Natural killer cell (primary cell): ENCODE measurements at places on chromosomes 3 and 15.

DNA sequence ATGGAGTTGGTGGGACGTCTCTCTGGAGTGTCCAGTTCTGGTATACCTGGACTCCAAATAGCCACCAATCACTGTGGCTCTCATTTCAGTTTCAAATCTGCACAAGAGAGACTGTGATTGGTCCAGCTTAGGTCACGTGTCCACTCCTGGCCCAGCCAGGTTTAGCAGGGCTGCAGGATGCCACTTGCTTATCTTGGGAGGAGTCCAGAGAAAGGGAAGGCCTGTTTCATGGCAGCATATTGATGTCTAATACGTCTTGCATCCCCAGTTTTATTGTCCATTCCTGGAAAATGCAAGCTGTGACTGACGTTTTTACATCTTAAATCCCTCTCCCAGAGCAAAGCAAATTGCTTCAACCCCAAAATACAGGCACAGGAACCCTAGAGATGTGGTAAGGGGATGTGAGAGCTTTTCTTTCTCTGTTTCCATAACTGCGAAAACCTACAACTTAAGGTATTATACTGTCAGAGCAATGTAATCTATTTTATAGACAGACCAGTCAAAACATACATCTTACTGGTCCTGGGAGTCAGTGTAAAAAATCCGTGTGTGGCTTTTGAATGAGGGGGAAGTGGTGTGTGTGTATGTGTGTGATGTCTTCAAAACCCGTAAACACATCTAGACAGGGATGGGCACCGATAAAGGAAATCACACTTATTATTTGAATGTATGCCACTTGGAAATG lies 274.4 kb downstream of the TLE3 start:
- no peak for DNase-seq

DNA sequence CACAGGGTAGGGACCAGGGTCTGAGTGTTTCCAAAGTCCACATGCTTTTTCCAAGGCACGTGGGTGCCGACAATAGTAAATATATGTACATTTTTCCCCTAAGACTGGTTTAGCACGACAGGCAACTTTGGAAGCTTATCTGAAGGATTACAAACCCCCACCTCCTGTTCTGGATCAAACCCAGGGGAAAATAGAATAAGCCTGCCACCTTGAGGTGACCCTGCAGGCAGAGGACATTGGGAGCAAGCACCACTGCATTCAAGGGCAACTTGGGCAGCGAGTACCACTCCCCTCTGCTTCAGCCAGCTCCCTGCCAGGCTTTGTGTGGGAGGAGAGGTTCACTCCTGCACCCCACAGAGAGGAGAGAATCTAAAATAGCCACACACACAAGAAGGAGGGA lies 44.8 kb downstream of the KBTBD12 start:
- DNase-seq: no peak

DNA sequence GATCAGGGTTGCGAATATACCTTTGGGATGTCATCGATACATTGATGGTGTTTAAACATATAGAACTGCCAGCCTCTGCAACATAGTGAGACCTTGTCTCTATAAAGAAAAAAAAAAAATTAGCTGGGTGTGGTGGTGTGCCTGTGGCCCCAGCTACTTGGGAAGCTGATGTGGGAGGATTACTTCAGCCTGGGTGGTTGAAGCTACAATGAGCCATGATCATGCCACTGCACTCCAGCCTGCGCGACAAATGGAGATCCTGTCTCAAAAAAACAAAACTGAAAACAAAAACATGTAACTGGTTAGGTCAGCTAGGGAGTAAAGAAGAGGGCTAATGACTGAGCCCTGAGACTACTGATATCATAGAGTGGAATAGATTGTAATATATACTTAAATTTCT lies 30.7 kb upstream of the MGA start:
- DNase-seq: no peak

DNA sequence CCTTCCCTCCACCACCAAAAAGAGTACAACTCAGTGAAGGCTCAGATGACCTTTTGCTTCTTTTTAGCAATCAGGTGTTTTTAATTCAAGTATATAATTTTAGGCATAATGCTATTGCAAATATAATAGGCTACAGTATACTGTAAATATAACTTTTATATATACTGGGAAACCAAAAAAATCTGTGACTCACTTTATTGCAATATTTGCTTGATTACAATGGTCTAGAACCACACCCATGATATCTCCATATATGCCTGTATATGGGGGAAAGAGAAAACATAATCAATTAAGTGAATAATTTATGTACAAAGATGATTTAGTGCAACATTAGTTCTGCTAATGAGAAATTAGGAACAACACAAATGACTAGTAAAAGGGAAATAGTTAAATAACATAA lies 134.3 kb downstream of the TLE3 start:
- no peak for DNase-seq

- DNase-seq: peak; percentile 76
Observed at GRCh38 chr15:34241376-34242330, 16.8 kb downstream of the EMC4 start.

DNA sequence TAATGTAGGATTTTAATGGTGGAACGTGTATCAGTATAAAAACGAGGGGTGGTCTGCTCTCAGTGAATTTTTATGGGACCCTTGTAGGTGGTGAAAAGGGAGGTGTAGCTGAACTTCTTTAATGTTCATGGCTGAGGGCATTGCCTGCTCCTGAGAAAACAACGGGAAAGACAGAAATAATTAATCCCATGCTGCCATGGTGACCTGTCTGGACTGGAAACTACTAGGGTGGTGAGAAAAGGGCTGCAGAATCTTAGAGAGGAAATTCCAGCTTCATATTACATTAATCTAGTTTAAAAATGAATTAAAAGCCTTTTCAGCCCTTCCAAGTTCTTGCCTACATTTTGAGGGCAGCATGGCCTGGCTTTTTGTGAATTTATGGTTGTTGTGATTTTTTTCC lies 47.6 kb downstream of the ZBTB38 start:
- DNase-seq: no peak

DNA sequence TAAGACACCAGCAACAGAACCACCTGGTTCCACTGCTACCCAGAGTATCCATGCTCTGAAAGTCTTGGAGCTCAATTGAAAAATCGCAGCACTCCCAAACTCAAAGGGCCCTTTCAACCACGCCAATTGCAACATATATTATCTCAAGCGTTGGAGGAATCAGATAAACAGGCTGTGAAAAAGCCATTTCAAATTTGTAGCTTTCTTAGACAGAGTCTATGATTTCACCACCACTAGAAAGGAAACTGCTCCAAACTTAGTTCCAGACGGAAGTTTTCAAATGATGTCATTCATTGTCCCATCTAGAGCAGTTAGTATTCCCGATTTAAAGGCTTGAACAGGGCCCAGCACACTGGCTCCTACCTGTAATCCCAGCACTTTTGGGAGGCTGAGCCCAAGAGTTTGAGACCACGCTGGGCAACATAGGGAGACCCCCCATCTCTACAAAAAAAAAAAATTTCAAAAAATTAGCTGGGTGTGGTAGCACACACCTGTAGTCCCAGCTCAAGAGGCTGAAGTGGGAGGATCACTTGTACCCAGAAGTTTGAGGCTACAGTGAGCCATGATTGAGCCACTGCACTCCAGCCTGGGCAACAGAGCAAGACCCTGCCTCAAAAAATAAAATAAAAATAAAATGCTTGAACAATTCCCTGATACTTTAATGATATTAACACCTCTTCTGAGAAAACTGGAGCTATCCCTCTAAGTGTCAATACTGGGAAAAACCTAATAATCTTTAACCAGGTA lies 16.8 kb downstream of the TNIK start:
- DNase-seq: no peak

- no peak for DNase-seq
Observed at GRCh38 chr15:63060699-63061098, 18.2 kb downstream of the TPM1 start.

DNA sequence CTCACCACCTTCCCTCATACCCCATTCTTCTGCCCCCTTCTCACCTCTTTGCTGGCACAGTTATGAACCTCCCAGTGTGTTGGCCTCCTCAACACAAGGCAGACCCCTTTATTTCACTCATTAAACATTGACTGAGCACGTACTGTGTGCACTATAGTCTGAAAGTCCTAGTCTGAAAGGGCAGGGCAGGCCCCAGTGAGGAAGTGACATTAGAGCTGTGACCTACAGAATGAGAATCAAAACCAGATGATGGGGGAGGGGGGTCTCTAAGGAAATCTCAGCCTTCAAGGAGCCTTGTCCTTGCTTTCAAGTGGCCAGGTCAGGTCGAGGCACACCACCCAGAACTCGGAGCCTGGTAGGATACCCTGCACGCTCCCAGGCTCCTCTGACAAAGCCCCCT lies 3.5 kb downstream of the SLC28A1 start:
- no peak for DNase-seq

DNA sequence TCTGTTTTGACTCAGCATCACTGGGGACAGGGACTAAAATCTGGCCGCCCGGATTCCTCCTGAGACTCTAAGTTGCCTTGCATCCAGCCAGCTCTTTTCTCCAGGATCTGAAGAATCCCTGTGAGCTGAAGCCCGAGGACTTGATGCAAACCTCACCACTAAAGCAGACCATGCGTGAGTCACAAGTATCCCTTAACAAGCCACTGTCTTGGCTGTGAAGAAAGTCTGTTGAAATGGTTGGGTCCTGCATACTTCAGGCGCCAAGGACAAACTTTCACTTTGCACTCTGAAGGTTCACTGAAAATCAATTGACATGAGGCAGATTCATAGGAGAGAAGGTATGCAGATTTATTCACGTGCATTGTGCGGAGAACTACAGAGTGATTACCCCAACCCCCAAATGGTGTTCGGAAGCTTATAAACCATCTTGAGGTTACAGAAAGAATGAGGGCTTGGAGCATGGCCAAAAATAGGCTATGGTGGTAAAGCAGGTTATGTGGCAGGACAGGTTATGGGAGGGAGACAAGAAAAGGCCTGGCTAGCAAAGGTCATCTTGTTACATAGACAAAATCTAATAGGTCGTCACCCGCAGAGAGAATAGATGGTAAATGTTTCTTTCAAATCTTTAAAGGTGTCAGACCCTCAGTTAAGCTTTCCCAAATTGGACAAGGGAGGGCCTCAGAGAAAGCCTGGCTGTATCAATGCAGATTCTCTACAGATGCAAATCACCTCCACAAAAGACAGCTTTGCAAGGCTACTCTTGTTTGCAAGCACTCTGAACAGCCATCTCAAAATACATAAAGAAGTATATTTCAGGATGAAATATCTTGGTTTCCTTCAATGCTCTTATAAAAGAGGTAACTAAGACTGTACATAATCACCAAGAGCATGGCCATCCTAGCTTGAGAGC lies 126.3 kb upstream of the PLAAT1 start:
- no peak for DNase-seq

DNA sequence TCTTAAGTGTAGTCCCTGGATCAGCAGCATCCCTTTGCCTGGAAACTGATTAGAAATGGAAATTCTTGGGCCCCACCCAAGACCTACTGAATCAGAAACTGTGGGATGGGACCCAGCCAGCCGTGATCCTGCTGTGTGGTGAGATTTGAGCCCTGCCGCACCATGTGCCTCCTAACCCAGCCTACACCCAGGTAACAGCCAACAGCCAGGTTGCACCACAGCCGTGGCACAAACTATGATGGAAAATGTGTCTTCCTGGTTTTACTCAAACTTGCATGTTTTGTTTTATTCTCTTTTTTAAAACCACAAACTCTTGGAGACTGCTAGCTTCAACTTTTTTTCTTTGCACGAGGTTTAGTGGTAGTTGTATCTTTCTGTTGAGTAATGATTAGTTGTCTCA lies 2.6 kb downstream of the LIMD1 start:
- DNase-seq: no peak

GRCh38 chr3:72217570-72217969 lies 432.6 kb upstream of the PROK2 start:
- DNase-seq: no peak

- DNase-seq: no peak
Observed at GRCh38 chr3:5787861-5788488, 600.5 kb downstream of the EDEM1 start.

DNA sequence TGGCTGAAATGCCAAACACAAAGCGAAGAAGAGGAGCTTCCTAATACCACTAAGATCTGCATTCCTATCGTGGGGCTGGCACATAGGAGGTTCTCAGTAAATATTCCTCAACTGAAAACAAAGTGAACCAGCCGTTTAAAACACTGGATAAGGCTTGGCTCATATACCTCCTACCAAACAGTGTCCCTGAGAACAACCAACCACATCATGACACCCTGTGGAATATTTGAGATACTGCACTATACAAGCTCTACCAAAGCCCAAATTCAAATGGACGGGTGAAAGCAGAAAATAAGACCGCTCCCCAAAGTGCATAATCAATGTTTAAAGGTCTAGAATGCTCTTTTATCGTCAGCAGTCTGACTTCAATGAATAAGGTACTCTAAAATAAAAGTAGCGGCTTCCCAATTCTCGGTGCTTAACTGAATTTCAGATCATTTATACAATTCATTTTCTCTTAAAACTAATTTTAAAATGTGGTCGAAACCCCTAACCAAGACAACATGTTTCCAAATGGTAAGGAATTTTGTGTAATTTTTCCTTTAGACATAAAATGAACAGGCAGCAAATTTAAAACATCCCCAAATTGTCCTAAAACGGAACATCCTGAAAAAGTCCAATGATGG lies 425.8 kb downstream of the ERC2 start:
- no peak for DNase-seq

DNA sequence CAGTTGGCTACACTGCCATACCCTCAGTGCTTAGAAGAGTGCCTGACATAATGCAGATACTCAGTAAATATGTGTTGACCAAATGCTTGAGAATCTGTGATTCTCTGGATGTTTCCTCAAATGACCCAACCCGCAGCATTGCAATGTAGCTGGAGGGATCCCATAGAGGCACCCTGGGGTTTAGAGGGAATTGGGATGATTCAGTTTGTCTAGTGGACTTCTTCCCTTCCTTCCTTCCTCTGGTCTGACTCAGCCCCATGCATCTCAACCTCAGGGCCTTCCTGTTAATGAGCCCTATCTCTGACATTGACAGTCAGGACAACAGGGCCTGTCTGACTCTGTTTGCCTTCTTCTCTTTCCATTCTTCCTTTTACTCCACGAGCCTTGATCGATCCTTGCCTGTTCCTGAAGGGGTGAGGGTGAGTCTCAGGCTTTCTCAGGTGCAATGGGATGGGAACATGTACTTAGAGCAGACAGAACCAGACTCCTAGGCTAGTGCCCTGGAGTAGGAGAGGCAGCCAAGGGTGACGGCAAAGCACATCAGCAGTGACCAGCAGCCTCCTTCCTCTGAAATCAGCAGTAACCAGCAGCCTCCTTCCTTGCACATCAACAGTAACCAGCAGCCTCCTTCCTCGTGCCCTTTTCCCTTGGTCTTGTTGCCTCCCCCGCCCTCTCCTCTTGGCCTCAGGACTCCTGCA lies 78.2 kb downstream of the DGKG start:
- no peak for DNase-seq

DNA sequence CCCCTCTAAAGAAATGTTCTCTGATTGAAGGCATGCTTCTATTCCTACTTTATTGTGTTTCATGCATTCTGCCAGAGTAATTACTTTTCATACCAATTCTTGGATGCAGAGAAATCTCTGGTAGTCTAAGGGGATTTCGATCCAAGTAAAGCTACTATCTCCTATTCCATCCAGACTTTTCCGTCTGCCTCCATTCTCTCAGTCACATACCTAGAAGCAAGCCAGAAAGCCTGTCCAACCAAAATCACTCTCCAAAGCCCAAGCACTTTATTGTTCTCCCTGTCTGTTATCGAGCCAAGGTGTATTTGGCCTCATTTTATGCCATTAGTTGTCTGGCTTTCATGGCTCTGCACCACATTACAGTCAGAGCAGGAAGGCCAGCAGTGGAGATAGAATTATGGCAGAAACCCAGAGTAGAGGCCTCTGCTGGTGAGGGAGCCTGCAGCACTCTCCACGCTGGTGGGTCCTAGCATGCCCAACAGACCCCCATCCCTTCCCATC lies 95.9 kb downstream of the SLC49A4 start:
- DNase-seq: no peak
